ENCODE measurements at places on chromosomes 13 and 19. TPM values are rescaled to one million over a fixed set of nuclear protein-coding genes. Genes with fewer than 3 reads are reported as not detected.

- no peak overlapping the region for H3K4me3 ChIP-seq
- no peak for DNase-seq
- H3K27ac ChIP-seq, result no peak overlapping the region
- no peaks in the 10 kb centered on the region for H3K27me3 ChIP-seq
- H3K4me1 ChIP-seq, result no peaks in the 10 kb centered on the region
- no peaks in the 10 kb centered on the region for H3K36me3 ChIP-seq
Measured at GRCh38 chr13:93151277-93151676, 75.3 kb upstream of the GPC6 start.

DNA sequence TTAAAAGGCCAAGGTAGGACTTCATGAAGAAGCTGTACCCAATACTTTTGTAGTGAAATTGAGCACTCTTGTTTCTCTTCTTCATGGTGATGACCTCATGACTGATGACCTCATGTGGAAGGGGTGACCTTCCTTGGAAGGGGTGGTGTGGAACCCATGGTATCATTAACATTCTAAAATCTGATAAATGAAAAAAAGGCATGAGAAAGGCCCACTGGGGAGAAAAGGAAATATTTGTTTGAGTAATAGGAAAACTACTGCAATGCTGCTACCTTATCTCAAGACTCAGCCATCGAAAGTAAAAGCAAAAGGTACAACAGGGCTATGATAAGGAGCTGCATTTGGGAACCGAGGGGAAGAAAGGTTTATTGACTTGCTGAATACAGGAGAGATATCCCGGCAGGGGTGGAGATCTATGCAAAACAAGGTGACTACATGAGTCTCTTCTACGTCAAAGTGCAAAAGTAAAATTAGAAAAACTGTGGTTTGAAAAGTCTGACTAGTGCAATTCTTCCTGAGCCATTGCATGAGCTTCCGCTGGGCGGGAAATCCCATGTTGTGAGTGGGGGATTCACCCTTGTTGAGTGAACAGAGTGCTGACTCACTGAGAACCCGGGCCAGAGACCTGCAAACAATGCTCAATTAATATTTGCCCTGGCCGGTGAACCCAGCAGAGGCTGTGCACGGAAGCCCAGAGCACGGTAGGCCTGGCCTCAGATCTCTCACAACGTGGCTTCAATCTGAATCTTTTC is 138.9 kb upstream of the RFC3 start:
- peak; percentile 82 for DNase-seq
- H3K36me3 ChIP-seq, result peaks cover 21% of the 10 kb centered on the region
- no peaks in the 10 kb centered on the region for H3K27me3 ChIP-seq
- H3K4me1 ChIP-seq, result peaks cover 48% of the 10 kb centered on the region
- H3K4me3 ChIP-seq, result peak overlapping the region; percentile 75
- peak overlapping the region; percentile 86 for H3K27ac ChIP-seq

The CLEC17A gene
- not detected for total RNA-seq

The HAUS5 gene
- 45.3 TPM for total RNA-seq

- no peak overlapping the region for H3K27ac ChIP-seq
- H3K4me1 ChIP-seq, result no peaks in the 10 kb centered on the region
- H3K36me3 ChIP-seq, result no peaks in the 10 kb centered on the region
Measured at GRCh38 chr13:83773961-83774360, 108.3 kb downstream of the SLITRK1 start.

DNA sequence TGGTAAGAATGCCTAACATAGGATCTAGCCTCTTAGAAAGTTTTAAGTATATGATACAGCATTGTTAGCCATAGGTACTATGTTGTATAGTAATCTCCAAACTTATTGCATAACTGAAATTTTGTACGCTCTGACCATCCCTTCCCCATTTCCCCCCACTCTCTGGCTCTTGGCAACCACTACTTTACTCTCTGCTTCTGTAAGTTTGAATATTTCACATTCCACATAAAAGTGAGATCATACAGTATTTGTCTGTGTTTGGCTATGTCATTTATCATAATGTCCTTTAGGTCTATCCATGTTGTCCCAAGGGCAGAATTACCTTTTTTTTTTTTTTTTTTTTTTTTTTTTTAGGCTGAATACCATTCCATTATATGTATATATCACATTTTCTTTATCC is 396.9 kb downstream of the DLEU7 start:
- DNase-seq, result no peak
- H3K36me3 ChIP-seq, result no peaks in the 10 kb centered on the region
- H3K4me1 ChIP-seq, result peaks cover 2% of the 10 kb centered on the region
- H3K27ac ChIP-seq, result no peak overlapping the region
- peaks cover 6% of the 10 kb centered on the region for H3K27me3 ChIP-seq
- no peak overlapping the region for H3K4me3 ChIP-seq

- peaks cover 54% of the 10 kb centered on the region for H3K4me1 ChIP-seq
- no peak for DNase-seq
- peaks cover 2% of the 10 kb centered on the region for H3K36me3 ChIP-seq
- H3K4me3 ChIP-seq, result peak overlapping the region; percentile 44
- H3K27ac ChIP-seq, result peak overlapping the region; percentile 72
Measured at GRCh38 chr19:2058570-2059421, 7.8 kb upstream of the MKNK2 start.

GRCh38 chr13:47499358-47500150 is 501.5 kb downstream of the SUCLA2 start:
- DNase-seq, result no peak
- no peak overlapping the region for H3K27ac ChIP-seq
- H3K4me1 ChIP-seq, result no peaks in the 10 kb centered on the region

- H3K4me3 ChIP-seq, result no peak overlapping the region
- no peaks in the 10 kb centered on the region for H3K36me3 ChIP-seq
- H3K27me3 ChIP-seq, result no peaks in the 10 kb centered on the region
- H3K4me1 ChIP-seq, result no peaks in the 10 kb centered on the region
- H3K27ac ChIP-seq, result no peak overlapping the region
Measured at GRCh38 chr19:49730166-49730565, 32.9 kb downstream of the TSKS start.

The LIM2 gene
- not detected for total RNA-seq

The GIPR gene
- 11.4 TPM for total RNA-seq

- no peak for DNase-seq
- peaks cover 2% of the 10 kb centered on the region for H3K4me1 ChIP-seq
- H3K36me3 ChIP-seq, result peaks cover 3% of the 10 kb centered on the region
- H3K27ac ChIP-seq, result no peak overlapping the region
- H3K27me3 ChIP-seq, result no peaks in the 10 kb centered on the region
Measured at GRCh38 chr19:1220976-1221903, 15.7 kb downstream of the STK11 start.

- H3K27me3 ChIP-seq, result no peaks in the 10 kb centered on the region
- H3K4me3 ChIP-seq, result no peak overlapping the region
- H3K36me3 ChIP-seq, result no peaks in the 10 kb centered on the region
- H3K4me1 ChIP-seq, result no peaks in the 10 kb centered on the region
Measured at GRCh38 chr13:67130444-67130843, 99.7 kb downstream of the PCDH9 start.

DNA sequence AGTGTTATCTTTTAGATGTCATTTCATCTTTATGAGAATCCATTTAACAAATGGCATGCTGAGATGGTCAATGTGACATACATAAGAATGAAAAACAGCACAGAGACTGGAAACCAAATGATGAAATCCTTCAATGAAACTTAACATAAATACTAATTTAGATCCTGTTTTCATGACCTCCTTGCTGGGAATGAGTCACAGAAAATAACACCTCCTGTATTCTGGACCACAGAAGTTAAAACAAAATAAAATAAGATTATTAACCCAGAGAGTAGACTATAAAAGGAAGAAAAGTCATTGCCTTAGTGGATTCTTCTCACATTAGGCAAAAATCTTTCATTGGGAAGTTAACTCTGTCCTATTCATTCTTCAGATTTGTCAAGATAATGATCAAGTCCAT is 1.6 kb downstream of the DIAPH3 start:
- peaks cover 36% of the 10 kb centered on the region for H3K36me3 ChIP-seq
- DNase-seq, result no peak
- no peak overlapping the region for H3K27ac ChIP-seq
- no peaks in the 10 kb centered on the region for H3K27me3 ChIP-seq
- H3K4me3 ChIP-seq, result peak overlapping the region; percentile 88

GRCh38 chr19:3642987-3643673 is 16.5 kb upstream of the CACTIN start:
- H3K27me3 ChIP-seq, result no peaks in the 10 kb centered on the region
- DNase-seq, result peak; percentile 23
- H3K4me1 ChIP-seq, result no peaks in the 10 kb centered on the region
- peak overlapping the region; percentile 31 for H3K27ac ChIP-seq

DNA sequence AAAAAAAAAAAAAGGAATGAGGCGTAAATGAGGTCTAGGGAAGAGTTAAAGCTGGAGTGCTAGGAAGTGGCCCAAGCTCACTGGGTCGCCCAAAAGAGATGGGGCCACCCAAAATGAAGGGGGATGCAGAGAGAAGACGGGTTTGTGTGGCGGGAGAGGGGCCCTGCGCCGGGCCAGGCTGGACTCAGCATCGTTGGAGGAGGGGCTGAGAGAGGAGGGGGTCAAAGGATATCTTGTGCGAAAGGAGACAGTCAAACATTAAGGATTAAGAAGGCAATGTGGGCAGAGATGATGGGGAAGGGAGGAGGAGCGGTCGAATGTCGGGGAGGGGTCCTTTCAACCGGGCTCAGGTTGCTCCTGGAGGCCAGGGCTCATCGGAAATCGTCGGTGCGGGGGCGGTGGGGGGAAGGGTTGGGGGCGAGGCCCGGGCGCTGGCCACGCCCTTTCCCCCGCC is 825 bp upstream of the CARM1 start:
- H3K27ac ChIP-seq, result peak overlapping the region; percentile 73
- H3K4me1 ChIP-seq, result peaks cover 32% of the 10 kb centered on the region
- DNase-seq, result no peak
- peaks cover 2% of the 10 kb centered on the region for H3K36me3 ChIP-seq
- H3K27me3 ChIP-seq, result no peaks in the 10 kb centered on the region

The ZNF541 gene
- 0.20 TPM for total RNA-seq

The KIR2DL1 gene
- not detected for total RNA-seq

The TLE6 gene
- 1.1 TPM for total RNA-seq

- no peak overlapping the region for H3K27ac ChIP-seq
- H3K36me3 ChIP-seq, result no peaks in the 10 kb centered on the region
- DNase-seq, result no peak
- no peaks in the 10 kb centered on the region for H3K4me1 ChIP-seq
Measured at GRCh38 chr13:53182724-53183123, 154.1 kb downstream of the OLFM4 start.

The PTOV1 gene
- total RNA-seq, result 71.7 TPM

The RASL11A gene
- total RNA-seq, result 1.9 TPM

DNA sequence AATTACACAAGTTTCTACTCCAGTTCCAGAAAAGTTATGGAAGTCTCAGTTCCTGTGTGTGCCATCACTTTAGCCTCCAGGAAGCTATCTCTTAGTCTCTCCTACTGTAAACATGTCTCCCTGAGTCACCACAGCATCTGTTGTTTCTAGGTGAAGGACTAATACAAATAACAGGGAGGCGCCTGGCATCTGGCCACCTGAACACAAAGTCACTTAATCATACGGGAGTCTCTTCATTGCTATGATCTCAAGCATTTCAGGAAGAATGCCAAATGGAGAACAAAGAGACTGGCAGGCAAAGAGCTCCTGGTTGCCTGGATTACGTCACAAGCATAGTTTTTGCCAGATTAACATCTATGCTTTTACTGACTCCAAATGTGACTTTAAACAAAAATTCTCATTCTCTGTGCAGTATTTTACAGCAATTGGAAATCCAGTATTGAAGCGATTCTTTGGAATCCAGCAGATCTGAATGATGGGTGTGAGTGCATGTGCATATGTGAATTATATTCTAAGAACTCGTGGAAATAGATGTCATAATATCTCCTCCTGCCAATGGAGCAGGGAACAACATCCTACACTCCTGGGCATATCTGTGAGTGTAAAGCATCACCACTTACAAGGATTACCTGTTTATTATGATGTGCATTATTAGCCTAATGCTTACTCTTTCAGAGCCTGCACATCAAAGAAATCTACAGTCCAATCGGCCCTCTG is 572.8 kb downstream of the PCDH9 start:
- H3K4me1 ChIP-seq, result no peaks in the 10 kb centered on the region
- no peaks in the 10 kb centered on the region for H3K36me3 ChIP-seq
- no peak overlapping the region for H3K27ac ChIP-seq
- H3K4me3 ChIP-seq, result no peak overlapping the region
- no peaks in the 10 kb centered on the region for H3K27me3 ChIP-seq
- no peak for DNase-seq

The EIF3K gene
- total RNA-seq, result 297 TPM

The CD209 gene
- total RNA-seq, result not detected

DNA sequence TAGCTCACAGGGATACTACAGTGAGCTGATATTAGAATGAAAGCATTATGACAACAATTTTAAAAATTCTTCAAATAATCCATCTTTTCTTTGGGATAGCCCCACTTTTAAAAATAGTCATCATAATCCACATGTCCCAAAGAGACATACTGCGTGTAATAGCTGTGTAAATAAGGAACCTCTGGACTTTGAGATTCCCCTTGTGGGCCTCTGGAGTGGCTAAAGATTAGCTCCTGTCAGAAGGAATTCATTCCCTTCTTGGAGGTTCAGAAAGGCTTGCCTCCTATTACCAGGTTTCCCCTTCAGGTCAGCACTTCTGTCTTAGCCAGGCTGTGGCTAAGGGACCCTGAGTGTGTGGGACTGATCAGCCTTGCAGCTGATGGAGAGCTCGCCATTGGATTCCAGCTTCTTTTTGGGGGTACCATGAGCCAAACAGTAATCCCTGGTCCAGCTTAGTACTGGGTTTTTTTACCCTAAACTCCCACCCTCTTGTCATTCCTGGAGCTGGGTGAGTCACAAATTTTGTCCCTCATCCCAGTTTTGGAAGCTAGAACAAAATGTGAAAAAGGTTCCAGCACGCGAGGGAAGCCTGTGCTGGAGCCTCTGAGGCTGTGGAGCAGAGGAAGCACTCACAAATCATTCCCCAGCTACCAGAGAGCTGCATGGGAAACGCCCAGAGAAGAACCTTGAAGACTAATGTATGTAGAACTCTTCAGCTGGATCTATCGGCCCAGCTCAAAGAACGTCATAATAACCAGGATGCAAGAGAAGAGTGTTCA is 96.7 kb downstream of the RNASEH2B start:
- no peaks in the 10 kb centered on the region for H3K4me1 ChIP-seq
- H3K27me3 ChIP-seq, result peaks cover 9% of the 10 kb centered on the region
- H3K27ac ChIP-seq, result no peak overlapping the region
- no peaks in the 10 kb centered on the region for H3K36me3 ChIP-seq
- no peak for DNase-seq
- no peak overlapping the region for H3K4me3 ChIP-seq

Data from activated CD4-positive, alpha-beta memory T cell treated with anti-CD3 and anti-CD28 coated beads, Interleukin-2, amount 10 ng/mL, durations not matched to agents 7 days and 5 days (primary cell).